CD4-positive, alpha-beta T cell treated with Interleukin-15 for 4 hours (primary cell): ENCODE measurements at places on chromosomes 13 and 19.
A peak's percentile ranks its signal among the peaks of the same experiment; 100 is the strongest.

DNA sequence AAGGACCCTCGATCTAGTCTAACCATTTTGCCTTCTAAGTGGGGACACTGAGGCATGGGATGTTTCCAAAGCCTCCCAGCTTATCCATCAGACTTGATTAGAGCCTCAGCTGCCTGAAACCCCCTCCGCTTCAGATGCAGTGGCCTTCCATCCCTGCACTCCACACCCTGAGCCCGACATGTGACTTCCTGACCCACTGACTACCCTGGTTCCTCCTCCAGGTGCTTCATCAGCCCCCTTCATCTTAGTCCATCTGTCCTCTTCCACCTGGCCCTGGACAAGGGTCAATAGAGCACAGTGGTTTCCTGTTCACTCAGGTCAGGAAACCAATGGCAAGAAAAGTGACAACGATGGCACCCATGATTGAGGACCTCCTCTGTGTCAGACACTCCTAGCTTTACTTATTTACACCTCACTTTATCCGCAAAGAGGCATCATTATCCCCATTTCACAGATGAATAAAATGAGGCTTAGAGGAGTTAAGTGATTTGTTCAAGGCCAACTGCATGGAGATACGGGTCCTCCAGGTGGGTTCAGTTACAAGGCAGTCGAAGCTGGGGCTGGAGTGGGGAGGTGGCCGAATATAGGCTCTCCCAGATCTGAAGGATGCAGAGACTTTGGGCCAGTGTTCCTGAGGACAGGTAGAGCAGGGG is 81.6 kb upstream of the TM9SF2 start:
- DNase-seq = no peak

GRCh38 chr13:42883771-42884467 is 102.5 kb downstream of the FAM216B start:
- DNase-seq = no peak

- DNase-seq = no peak
Measured at GRCh38 chr13:77898097-77898496, 20.5 kb downstream of the EDNRB start.

- no peak for DNase-seq
Measured at GRCh38 chr19:54421521-54421920, 6.3 kb downstream of the TTYH1 start.

GRCh38 chr19:49924004-49924880 is 4.8 kb upstream of the ATF5 start:
- no peak for DNase-seq

DNA sequence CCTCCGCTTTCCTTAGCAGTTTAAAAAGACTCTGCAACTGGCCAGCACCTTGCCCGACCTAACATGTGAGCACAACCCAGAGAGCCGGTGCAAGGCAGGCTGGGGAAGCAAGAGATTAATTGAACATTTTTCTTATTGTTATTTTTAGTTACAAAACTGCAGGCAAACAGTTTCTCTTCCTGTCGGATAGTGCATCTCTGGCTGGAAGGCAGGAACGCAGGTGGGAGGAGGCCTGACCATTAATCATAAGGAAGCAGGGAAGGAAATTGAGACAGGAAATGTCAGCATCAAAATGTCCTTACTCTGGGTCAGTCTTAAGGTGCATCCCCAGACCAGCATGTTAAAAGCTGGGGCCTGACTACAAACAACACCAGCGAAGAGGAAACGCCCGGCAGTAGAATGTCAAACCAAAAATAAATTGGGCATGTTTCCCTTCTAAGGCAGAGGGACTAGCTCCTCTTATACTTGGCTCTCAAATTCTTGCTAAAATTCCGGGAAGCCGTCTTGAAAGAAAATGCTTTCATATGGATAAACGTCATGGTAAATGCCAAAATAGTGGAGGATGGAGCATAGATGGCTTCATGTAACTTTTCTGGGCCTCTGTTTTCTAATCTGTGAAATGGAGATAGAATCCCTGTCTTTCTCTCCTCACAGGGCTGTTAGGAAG is 226.8 kb downstream of the RAP2A start:
- DNase-seq = no peak

GRCh38 chr19:1470305-1471009 is 8.6 kb downstream of the C19orf25 start:
- DNase-seq = peak; percentile 77

DNA sequence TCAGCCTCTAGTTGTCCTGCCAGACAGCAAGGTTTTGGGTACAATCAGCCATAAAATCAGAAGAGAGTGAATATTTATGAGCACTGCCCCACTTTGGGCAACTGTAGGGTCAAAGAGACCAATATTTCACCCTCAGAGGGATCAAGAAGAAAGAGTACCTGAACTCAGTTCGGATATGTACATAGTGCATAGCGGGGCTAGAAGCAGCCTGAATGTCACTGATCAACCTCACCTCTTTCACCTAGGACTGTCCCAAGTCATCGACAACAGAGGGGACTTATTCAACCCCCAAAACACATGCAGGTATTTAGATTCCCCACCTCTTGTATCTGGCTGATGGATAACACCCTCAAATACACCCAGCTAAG is 446.9 kb downstream of the COG6 start:
- no peak for DNase-seq

DNA sequence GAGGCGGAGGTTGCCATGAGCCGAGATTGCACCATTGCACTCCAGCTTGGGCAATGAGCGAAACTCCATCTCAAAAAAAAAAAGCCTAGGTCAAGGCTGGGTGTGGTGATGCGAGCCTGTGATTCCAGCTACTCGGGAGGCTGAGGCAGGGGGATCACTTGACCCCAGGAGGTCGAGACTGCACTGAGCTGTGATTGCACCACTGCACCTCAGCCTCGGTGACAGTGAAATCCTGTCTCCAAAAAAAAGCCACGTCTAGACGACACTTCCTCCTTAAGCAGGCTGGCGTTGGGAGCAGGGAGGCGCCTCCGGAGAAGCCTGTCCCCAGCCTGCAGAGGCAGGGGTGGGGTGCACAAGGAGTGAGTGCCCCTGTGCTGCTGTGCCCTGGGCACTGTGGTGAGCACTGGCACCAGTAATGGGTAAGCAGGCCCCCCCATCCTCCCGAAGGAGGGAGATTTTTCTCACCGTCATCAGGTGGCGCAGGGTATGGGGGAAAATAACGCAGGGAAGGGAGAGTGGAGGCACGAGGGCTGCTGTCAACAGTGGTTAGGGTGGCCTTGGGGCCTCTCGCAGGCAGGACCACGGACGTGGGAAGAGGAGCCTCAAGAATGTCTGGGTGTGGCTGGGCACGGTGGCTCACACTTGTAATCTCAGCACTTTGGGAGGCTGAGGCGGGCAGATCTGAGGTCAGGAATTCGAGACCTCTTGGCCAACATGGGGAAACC is 706 bp downstream of the P2RY11 start:
- DNase-seq = peak; percentile 42

GRCh38 chr13:44431150-44431549 is 57.5 kb downstream of the SERP2 start:
- no peak for DNase-seq

- DNase-seq = peak; percentile 90
Measured at GRCh38 chr19:57599761-57600383, at the start of gene ZNF530. ZNF530 (plus strand) TSS chr19:57599885; CDS start chr19:57604346, 4,461 bp downstream.

GRCh38 chr13:78909276-78909675 is 250.3 kb upstream of the OBI1 start:
- no peak for DNase-seq

GRCh38 chr13:46321494-46322225 is 65.4 kb downstream of the RUBCNL start:
- DNase-seq = peak; percentile 77

DNA sequence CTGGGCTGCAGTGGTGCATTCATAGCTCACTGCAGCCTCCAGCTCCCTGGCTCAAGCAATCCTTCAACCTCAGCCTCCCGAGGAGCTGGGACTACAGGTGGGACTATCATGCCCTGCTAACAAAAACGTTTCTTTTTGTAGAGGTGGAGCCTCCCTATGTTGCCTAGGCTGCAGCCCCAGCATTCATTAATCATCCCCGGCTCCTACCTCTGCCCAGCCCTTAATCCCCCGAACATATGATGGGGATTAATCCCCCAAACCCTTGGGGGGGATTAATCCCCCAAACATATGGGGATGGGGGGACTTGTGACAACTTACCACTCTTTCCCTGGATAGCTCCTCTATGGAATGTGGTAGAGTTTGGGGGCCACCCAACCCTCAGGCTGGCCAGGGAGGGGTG is 45.9 kb downstream of the SUGP2 start:
- no peak for DNase-seq

- no peak for DNase-seq
Measured at GRCh38 chr13:59734393-59734792, 429.3 kb downstream of the DIAPH3 start.

- no peak for DNase-seq
Measured at GRCh38 chr13:102879793-102880499, 34.1 kb downstream of the ERCC5 start.

GRCh38 chr19:34241513-34242337 is 12.6 kb upstream of the GARRE1 start:
- DNase-seq = no peak
